Astrocyte of the hippocampus (primary cell): ENCODE measurements at places on chromosomes 4 and X.

DNA sequence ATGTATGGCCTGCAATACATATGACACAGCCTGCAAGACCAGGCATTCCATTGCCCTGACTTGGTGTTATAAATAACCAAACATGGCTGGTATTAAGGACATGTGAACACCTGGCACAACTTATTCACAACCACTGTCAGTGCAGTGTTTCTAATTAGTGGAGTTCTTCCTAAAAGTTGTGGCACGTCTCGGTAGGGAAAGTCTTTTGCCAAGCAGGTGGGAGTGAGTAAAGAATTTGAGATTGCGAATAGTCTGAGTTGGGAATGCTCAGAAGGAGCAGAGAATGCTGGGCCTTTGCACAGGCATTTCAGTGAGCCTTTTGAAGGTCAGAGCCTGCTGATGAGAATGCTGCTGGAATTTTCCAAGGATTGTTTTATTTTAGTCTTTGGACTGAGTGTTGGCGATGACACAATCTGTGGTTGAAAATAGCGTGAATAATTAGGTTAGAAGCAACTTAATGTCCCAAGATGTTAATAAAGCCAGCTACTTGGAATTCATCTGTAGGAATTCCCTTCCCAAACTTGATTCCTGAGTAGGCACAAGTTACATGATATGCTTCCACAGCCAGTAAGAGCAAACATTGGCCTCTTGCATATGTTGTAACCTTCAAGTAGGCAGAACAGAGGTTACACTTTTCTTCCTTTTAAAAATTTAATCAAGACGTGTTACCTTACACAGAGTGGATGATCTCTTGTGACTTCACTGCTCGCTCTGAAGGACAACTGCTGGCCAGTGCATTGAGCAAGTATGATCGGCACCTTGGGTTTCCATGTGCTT lies 83.6 kb upstream of the PGRMC2 start:
- peak; percentile 79 for DNase-seq

DNA sequence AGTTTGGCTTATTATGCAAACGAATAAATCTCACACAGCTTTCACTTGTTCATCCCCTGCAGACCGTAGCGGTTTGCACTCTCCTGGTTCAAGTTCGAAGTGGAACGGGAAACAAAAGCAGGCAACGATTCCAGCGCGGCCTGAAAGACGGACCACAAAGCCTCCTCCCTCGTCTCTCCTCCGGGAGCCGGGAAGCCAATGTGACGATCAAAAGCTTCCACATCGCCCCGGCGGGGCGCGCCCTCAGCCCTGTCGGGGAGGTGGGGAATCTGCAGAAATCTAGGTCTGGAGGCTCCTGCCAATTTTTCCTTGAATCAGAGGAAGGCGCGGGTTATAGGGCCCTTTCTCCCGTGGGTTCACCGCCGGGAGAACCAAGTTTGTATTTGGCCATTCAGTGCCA lies 16.9 kb upstream of the ZIC3 start:
- DNase-seq = no peak

DNA sequence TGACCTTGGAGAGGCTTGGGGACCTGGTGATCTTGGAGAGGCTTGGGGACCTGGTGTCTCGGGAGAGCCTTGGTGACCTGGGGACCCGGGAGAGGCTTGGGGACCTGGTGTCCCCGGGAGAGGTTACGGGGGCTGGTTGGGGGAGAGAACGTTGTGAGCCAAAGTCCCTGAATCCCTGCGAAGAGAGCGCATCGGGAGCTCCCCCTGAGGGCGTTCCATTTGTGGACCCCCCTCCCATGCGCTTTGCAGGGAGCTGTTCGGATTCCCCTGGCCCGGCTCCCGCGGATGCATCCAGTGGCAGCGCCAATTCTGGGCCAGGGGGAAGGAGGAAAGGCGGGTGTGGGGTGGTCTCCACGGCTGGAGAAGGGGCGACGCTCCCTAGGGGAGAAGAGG lies 13.3 kb downstream of the SHOX start:
- no peak for DNase-seq

GRCh38 chrX:106933538-106933961 lies 13.3 kb downstream of the CLDN2 start:
- DNase-seq = no peak

- no peak for DNase-seq
These were observed 97.2 kb downstream of the ADAMTS3 start for GRCh38 chr4:72471816-72472215.

- peak; percentile 77 for DNase-seq
These were observed 180.5 kb upstream of the RBPJ start for GRCh38 chr4:26140150-26140898.

GRCh38 chr4:189299706-189300105 lies 641.0 kb upstream of the FRG1 start:
- DNase-seq = no peak

DNA sequence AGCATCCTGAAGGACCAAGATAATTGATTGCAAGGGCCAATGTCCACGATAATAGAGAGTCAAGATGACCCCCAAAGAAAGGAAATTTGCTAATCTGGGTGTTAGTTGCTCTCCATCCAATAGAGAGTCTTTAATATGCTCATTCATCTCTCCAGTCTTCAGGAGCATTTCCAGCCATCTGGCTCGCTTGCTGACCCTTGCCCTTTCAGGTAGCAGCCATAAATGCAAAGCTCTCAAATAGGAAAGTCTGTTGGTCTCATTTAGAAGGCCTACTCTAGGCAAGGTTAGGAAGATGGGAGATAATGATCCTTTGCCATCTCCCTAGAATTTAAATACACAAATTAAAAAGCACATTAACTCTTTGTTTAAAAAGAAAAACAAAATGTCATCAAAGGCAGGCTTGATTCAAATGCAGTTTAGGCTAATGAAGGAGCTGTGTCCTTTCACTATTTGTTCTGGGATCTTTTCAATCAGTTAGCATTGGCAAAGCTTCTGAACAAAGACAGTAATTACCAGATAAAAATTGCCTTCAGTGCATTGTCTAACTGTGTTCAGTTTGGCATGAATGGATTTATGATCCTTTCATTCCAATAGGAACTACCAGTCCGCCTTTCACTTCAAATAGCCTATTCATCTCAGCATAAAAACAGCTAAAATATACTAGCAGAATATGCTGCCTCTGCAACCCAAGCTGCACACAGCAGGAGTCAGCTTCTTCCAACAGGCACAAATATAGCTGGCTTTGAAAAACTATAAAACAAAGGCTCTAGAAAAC lies 49.6 kb upstream of the ATXN3L start:
- DNase-seq = no peak

GRCh38 chr4:79864500-79865200 lies 208.4 kb downstream of the ANTXR2 start:
- DNase-seq = peak; percentile 40

DNA sequence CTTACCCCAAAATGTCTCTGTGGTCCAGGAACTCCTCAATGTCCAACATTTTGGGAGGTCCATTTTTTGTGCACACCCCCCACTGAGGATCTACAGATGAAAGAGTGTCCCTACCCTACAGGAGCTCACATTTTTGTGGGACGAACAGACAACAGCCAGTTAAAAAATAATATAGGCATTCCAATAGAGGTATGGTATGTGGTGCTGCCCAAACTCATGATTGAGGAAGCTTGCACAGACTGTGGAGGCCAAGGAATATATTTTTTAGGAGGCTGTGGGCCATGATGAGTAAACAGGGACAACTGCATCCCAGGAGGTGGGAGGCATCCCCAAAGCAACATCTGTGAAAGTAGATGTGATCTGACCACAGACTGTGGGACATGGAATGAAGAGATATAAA lies 181.0 kb upstream of the HCCS start:
- no peak for DNase-seq

DNA sequence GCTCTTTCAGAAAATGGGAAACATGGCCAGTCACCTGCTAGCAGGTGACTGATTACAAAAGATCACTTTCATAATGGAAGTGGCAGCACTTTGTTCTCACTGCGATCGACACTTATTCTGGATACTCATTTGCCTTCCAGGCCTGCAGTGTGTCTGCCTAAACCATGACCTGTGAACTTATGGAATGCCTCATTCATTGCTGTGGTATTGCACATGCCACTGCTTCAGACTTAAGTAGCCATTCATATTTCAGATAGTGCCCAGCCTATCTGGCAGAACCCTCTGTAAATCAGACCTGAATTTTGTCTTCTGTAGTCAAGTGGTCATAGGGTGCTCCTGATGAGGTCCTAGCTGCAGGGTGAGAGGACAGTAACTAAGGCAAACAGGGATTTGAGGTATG lies 23.3 kb upstream of the MGST2 start:
- peak; percentile 60 for DNase-seq

GRCh38 chr4:104591510-104591911 lies 96.8 kb upstream of the CXXC4 start:
- peak; percentile 3 for DNase-seq

DNA sequence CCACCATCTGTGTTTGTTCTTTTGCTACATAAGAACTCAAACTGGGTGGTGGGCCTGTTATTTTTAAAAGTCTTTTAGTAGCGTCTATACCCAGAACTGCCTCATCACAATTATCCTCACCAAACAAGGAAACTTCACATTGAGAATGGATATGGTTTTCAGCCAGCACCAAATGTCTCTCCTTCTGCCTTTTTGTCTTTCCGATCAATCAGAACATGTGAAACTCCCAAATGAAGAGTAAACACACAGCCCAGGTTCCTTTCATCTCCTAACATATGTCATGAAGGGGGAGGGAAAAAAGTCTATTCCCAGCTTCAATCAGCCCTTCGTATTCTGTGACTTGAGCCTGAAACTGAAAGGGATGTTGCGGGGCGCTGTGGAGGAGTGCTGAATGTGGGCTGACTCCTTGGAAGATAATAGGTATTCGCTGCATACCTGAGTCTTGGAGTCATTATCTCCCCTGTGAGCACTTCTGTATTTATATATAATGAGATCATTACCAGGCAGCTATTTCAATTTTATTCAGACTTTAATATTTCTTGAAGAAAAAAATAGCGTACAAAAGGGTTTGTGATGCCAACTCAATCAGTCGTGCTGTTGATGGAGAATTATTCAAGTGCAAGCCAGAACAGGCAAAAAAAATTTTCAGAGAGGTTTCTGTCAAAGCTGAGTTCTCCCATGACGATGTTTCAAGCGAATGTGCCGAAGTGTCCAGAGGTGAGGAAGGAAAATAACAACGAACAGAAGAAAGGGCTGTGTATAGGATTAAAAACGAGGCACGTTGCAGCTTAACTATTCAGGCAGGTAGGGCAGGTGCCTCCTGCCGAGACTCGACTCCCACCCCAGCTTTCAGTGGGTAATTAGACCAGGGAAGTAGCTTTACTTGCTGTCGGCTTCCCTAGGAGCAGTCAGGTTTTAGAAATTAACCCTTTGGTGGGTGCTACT lies 163.9 kb upstream of the NOCT start:
- peak; percentile 39 for DNase-seq

- DNase-seq = peak; percentile 83
These were observed 151.9 kb downstream of the BMPR1B start for GRCh38 chr4:94909645-94910044.

DNA sequence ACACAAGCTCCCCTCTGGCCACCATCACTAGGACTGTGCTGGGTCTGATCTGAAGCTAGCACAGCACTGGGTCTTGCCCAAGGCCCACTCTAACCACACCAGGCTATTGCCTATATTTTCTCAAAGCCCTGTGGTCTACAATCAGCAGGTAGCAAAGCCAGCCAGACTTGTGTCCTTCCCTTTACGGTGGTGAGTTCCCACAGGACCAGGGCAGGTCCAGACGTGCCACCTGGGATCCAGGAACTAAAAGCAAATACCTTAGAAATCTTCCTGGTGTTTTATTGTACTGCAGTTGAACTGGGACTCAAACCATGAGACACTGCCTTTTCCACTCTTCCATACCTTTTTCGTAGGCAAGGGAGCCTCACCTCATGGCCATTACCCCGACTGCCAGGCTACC lies 9.0 kb upstream of the MAGEC2 start:
- DNase-seq = no peak

GRCh38 chrX:11967986-11968869 lies 170.0 kb upstream of the FRMPD4 start:
- peak; percentile 47 for DNase-seq

- DNase-seq = no peak
These were observed 97.4 kb downstream of the IRF2 start for GRCh38 chr4:184376923-184377322.

GRCh38 chrX:65990702-65991101 lies 49.2 kb downstream of the VSIG4 start:
- no peak for DNase-seq

GRCh38 chrX:139802048-139802447 lies 94.1 kb upstream of the MCF2 start:
- no peak for DNase-seq

- DNase-seq = peak; percentile 2
These were observed 48.0 kb upstream of the SPOCK3 start for GRCh38 chr4:167282171-167282864.

DNA sequence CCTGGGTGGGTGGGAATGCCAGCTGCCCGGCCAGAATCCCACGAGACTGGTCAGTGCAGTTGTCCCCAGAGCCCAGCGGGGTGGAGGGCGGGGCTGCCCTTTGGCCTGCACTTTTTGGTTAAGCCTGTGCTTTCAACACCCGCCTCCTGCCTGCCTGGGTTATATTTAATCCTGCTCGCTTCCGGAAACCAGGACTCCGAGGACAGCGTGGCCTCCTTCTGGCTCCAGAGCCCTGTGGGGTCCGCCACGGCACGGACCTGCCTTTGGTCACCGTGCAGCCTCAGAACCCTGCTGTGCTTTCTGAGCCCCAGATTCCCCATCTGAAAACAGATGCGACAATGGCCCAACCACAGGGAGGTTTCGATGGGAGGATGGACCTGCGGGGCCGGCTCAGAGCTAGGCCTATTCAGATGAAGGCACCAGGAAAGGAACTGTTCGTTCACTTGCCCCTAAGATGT lies 29.4 kb upstream of the KIAA0232 start:
- DNase-seq = no peak

- DNase-seq = no peak
These were observed 54.1 kb downstream of the GAB1 start for GRCh38 chr4:143390764-143391163.
